ENCODE measurements at places on chromosomes 1 and 21.
A peak's percentile ranks its signal among the peaks of the same experiment; 100 is the strongest.

DNA sequence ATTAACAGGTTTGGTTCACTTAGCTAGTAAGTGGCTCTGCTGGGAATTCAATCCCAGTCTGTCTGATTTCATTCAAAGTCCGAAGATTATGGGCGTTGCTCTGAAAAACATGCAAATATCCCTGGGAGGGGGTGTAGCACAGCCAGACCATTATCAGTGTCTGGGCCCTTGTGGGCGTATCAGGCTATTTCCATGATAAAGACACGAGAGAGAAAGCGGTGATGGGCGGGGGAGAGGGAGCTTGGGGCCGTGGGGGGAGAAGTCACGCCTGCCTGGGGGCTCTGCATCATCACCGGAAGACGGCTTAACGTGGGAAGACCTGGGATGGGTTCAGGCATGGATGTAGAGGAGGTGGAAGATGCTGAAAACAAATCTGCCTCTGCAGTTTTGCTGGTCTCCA, 25.8 kb downstream of the IL6R start:
- DNase-seq: peak; percentile 65

GRCh38 chr1:34796990-34797389, 4.2 kb downstream of the GJA4 start:
- no peak for DNase-seq

GRCh38 chr1:183194527-183195141, 8.6 kb downstream of the LAMC2 start:
- no peak for DNase-seq

DNA sequence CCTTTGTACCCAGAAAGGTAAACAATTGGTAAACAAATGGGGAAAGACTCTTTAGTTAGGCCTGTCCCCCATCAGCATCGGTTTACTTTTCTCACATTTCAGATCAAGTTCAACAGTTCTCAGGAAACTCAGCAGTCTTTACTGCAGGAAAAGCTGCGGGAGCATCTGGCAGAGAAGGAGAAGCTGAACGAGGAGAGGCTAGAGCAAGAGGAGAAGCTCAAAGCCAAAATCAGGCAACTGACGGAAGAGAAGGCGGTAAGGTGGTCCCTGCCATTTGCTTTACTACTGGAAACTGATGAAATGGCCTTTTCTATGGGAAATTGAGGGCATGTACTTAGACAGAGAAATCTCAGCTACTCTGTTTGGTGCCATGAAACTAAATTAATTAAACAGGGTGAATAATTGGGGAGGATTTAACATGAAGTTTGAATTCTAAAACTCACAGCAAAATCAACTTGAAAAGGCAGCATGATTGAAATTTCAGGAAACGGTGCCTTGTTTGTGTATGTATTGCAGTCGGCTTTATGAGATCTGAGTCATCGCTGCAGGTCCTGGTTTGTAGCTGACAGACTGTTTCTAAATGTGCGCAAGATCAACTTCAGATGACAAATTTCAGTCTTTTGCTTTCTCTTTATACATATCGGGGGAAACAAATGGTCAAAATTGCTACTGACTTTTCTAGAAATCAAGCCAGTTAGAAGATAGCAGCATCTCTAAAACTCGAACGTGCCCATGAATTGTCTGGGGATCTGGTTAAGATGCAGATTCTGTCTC, 67.9 kb upstream of the EFHD2 start:
- no peak for DNase-seq

- no peak for DNase-seq
Measured at GRCh38 chr1:34319218-34319617, 142.5 kb downstream of the C1orf94 start.

- DNase-seq: no peak
Measured at GRCh38 chr21:25215698-25216384, 391.4 kb downstream of the MRPL39 start.

DNA sequence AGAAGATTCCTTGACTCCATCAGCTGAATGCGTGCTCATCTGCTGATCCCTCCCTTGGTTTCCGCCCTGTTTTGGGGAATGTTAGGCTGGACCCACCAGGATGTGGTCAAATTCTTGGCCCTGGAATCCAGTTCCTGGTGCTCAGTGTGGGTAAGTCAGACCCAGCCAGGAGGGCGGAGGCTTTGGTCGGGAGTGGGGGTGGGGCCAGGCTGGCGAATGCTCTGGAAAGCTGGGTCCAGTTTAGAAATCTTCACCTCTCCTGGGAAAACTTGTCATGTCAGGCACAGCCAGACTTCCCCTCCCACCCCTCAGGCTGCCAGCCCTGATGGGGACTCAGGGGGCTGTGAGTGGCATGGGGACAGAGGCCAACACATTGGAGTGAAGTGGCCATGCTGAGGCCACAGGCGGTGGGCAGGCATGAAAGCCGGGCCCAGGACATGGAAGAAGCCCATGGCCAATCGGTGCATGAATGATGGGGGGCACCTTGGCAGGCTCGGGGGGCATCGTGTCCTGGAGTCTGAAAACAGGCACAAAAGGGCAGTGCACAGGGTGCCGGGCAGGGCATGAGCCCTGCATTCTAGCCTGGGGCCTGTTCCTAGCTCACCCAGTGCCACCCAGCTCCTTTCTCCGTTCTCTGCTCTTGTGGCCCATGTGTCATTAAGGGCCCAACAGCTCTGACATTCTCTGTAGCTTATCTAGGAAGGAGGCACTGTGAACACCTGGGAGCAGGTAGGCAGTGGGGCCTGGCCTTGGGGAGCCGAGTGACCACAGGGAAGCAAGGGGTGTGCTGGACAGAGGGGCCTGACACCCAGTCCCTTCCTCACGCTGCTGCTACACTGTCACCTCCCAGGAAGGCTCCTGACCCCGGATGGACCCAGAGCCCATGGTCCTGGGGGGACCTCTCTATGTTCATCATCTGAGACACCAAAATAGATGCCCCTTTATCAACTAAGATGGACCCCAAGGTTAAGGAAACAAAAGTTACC, 14.6 kb upstream of the PADI1 start:
- no peak for DNase-seq

DNA sequence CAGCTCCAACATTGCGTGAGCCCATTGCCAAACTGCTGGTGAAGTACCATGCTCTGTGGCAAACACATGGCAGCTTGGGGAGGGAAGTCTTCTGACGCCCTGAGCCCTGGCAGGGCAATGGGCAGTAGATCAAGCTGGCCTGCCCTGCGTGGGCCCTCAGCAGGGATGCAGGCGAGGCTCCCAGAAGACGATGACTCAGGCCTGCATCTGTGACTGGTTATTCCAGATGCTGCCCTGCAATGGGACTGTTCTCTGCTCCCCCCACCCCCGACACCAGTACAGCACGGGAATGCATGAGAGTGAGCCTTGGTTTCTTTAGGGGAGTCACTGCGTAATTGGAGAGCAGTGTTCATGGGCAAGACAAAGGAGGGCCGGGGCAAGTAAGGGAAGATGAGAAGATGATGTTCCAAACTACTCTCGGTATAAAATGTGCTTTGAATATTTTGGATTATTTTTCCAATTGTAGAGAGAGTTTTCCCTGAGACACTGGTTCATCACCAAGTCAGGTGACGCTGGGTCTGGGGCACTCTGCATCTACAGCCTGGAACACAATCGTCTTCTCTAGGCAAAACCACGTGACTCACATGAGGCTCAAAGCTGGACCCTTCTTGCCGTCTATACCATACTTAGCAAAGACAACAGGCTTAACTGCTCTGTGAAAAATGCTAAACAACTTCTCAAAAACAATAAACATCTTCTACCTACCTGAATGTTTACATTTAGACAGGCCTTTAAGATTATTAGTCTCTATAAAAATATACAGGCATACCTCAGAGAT, 9.0 kb upstream of the C1orf198 start:
- DNase-seq: no peak

GRCh38 chr1:169367686-169368405, at the start of the genes BLZF1 and NME7:
BLZF1 (plus strand) TSS chr1:169368195; CDS start chr1:169369523, 1,328 bp downstream.
NME7 (minus strand) TSS chr1:169367797; CDS start chr1:169367710, 87 bp downstream.
- DNase-seq: peak; percentile 98

GRCh38 chr21:41269535-41269934, 47.1 kb upstream of the FAM3B start:
- DNase-seq: no peak

GRCh38 chr21:41923631-41924367, 30.0 kb downstream of the C2CD2 start:
- DNase-seq: no peak
